ENCODE measurements at places on chromosomes 7 and 10. TPM values are rescaled to one million over a fixed set of nuclear protein-coding genes. Genes with fewer than 3 reads are reported as not detected.

GRCh38 chr7:118239014-118239413 lies 14.5 kb downstream of the ANKRD7 start:
- no peak for DNase-seq

DNA sequence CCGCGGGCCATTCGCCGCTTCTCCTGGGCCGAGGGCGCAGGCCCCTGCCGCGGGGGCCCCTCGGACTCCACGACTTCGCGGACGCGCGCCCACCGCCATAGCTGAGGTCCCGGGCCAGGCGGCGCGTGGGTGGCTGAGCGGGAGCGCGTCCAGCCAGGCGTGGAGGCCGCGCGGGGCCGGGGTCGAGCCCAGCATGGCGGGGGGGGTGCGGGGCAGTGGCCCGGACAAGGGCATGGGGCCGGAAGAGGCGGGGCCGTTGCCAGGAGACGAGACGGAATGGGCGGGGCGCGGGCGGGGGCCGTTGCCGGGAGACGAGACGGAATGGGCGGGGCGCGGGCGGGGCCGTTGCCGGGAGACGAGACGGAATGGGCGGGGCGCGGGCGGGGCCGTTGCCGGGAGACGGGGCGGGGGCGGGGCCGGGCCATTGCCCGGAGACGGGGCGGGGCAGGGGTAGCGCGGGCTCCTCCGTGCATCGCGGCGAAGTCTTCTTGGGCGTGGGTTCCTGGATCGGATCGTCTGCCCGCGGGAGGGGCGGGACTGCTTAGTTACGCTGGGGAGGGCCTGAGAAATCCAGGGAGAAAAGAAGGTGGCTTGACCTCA lies 14.8 kb downstream of the ADAM8 start:
- DNase-seq = no peak

DNA sequence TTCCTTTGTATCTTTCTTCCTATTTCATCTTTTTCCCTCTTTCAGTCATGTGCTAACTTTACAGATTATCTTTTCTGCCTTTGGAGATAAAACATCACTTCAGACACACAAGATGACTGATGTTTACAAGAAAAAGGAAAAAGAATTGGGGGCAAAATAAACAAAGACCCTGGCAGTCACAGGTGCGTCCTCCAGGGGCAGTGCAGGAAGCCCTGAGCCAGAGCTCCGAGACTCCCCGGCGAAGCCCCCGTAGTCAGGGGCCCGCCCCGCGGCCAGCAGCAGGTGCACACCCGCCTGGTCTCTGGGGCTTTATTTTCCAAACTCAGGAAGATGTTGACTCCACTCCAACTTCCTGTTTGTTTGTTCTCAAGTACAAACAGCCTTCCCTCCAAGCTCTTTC lies 10.2 kb downstream of the STK32C start:
- DNase-seq = no peak

The CHAT gene
- not detected for total RNA-seq

The UCN3 gene
- total RNA-seq = not detected

The CYP3A7 gene
- 0.12 TPM for total RNA-seq
